ENCODE measurements at places on chromosomes 12 and 14.

GRCh38 chr14:95434121-95434520, 82.3 kb downstream of the SYNE3 start:
- no peak for DNase-seq

GRCh38 chr14:23129759-23130316, 10.8 kb upstream of the CEBPE start:
- no peak for DNase-seq

- peak; percentile 43 for DNase-seq
Measured at GRCh38 chr14:21852061-21852664, 178.5 kb upstream of the OR4E1 start.

- no peak for DNase-seq
Measured at GRCh38 chr14:77926942-77927341, 127.0 kb downstream of the ADCK1 start.

Data from stimulated activated CD4-positive, alpha-beta T cell treated with anti-CD3 and anti-CD28 coated beads, Interleukin-1b, Interleukin-23, amount 100 ng/mL, for 1 hour (primary cell).